ENCODE measurements at places on chromosomes 12 and 14.
A peak's percentile ranks its signal among the peaks of the same experiment; 100 is the strongest.

DNA sequence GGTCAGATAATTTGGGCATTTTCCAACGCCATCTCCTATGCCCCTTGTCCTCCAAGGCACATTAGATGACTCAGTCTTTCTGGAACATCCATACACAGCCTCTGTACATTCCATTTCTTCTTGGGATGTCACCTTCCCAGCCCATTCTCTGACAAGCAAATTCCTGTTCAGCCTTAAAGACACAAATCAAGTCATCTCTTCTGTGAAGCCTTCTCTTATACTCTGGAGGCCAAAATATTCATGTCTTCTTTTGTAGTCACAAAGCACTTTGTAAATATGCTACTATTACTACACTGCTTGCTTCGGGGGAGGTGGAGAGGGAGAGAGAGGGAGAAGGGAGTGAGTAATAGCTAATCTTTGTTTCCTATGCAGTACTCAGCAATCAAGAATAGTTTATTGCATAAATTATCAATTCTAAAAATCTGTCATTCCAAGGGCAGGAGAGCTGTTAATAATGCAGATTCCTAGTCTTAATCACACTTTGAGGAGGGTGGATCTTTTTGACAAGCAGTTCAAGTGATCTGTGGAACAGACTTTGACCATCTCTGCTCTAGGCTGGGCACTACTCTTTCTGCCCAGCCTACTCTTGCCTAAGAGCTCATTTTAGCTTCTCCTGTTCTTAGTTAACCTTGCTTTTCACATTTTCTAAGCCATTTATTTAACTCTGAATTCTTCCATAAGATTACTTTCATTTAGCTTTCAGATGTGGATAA lies 27.9 kb downstream of the KCNMB4 start:
- peak; percentile 84 for DNase-seq

- DNase-seq: no peak
These were observed 132.6 kb downstream of the SLC38A6 start for GRCh38 chr14:61113561-61114225.

- DNase-seq: no peak
These were observed 31.5 kb downstream of the DTX1 start for GRCh38 chr12:113088037-113088436.

GRCh38 chr12:24020397-24021163 lies 71.1 kb upstream of the SOX5 start:
- DNase-seq: no peak

DNA sequence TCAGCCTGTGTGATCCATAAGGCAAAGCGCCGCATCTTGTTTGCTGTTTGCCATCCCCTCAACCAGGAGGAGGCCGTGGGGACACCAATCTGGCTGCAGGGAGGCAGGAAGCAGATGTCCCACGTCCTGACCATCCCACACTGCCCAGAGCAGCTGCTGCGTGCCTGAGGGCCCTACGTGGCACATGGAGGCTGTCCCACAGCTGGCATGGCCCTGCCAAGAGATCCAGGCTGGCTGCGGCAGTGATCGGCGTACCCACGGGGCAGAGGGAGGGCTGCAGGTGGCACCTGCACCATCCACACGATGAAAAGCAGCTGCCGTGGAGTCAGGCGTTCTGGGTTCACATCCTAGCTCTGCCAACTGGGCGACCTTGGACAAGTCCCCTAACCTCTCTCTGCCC lies 42.0 kb downstream of the NCOR2 start:
- DNase-seq: no peak

DNA sequence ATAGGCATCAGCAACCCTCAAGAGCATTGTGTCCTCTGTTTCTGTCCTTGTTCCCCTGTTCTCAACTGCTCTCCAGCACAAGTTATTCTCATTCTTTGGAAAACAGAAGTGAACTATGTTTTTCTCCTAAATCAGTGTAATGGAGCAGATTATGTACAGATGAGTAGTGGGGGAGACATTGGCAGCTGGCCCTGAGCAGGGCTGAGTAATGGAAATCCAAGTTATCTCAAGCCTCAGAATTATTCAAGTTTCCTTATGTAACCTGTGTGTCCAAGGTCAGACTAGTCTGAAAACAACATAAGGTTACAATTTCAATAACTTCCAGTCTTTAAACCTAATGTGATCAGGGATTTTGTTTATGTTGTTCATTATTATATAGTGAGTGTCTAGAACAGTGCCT lies 116.1 kb upstream of the FUT8 start:
- DNase-seq: peak; percentile 45

- DNase-seq: no peak
These were observed 17.5 kb downstream of the YBX3 start for GRCh38 chr12:10705655-10706054.

GRCh38 chr14:41403360-41403759 lies 203.3 kb upstream of the LRFN5 start:
- DNase-seq: no peak

DNA sequence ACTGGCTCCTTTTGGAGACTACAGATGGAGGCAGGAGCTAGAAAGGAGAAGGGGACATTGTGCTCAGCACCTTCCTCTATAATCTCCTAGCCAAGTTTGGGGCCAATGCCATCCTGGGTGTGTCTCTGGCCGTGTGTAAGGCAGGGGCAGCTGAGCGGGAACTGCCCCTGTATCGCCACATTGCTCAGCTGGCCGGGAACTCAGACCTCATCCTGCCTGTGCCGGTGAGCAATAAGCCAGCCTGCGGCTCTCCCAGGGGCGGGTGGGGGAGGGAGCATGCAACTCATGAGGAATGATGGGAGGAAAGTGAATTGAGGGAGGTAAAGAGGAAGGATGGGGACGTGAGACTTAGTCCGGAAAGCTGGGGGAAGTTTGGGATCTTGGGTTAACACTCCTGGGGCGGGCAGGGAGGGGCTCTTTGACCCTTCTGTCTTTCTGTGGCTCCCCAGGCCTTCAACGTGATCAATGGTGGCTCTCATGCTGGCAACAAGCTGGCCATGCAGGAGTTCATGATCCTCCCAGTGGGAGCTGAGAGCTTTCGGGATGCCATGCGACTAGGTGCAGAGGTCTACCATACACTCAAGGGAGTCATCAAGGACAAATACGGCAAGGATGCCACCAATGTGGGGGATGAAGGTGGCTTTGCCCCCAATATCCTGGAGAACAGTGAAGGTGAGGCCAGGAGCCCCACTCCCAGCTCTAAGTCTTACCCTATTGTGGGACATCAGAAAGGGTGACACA lies 3.3 kb downstream of the ENO2 start:
- DNase-seq: peak; percentile 57

DNA sequence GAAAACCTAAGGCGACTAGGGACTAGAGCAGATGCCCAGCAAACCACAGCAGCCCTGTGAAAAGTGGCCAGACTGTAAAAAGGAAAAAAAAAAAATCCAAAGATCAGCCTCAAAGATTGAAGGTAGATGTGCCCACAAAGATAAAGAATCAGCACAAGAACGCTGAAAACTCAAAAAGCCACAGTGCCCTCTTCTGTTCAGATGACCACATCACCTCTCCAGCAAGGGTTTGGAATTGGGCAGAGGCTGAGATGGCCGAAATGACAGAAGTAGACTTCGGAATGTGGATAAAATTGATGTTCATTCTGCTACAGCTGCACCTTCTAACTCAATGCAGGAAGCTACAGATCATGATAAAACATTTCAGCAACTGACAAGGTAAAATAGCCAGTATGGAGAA lies 154.4 kb downstream of the GPHN start:
- DNase-seq: no peak

GRCh38 chr12:57342207-57342691 lies 88.6 kb downstream of the R3HDM2 start:
- peak; percentile 17 for DNase-seq

DNA sequence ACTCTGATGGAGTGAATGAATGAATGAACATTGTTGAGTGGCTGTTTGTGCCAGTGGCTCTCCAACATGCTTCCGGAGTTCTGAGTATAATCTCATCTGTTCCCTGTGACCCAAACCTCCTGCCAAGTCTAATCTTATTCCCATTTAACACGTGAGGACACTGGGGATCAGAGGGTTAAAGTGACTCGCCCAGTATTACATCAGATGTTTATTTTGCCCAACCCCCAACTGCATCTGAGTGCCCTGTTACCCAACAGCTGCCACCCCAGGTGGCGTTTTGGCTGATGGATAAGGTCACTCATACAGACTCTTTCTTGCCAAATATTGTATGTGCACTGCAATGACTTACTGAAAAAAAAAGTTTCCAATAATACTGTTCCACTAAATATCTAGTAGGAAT lies 210.9 kb downstream of the EXOC5 start:
- DNase-seq: no peak

DNA sequence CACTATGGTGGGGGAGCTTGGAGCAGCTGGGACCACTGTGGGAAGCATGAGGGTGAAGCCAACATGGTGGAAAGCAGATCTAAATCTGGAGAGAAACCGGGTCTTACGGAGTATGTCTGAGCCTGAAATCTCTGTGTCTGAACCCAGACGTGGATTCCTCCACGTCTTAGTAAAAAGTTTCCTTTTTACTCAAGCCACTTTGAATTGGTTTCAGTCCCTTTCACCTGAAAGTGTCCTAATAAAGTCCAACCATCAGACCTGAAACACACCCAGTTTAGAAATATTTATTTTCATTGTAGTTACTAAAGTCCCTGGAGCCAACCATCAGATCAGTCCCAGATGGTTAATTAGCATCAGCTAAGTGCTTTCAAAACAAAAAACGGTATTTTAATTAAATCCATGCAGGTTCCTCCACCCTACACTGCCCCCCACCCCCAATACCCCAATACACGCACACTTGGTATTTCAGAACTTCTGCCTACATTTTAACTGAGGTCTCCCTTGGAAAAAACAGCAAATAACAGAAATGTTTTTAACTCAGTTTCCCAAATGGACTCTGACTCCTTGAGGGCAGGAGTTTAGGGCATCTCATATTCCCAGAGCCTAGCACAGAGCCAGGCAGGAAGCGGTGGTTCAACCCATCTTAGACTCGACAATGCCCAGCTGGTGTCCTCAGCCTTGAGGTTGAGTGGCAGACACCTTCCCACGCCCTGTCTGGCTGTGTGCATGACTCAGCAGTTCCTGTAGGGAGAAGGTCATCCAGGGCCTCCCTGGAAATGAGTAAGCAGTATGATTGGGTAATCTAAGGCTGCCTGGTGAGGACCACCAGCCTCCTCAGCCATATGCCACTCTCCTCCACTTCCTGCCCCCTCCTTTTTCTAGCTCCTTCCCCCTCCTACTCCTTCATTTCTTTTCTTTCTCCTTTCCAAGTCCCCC lies 175.8 kb downstream of the TTC8 start:
- peak; percentile 99 for DNase-seq

DNA sequence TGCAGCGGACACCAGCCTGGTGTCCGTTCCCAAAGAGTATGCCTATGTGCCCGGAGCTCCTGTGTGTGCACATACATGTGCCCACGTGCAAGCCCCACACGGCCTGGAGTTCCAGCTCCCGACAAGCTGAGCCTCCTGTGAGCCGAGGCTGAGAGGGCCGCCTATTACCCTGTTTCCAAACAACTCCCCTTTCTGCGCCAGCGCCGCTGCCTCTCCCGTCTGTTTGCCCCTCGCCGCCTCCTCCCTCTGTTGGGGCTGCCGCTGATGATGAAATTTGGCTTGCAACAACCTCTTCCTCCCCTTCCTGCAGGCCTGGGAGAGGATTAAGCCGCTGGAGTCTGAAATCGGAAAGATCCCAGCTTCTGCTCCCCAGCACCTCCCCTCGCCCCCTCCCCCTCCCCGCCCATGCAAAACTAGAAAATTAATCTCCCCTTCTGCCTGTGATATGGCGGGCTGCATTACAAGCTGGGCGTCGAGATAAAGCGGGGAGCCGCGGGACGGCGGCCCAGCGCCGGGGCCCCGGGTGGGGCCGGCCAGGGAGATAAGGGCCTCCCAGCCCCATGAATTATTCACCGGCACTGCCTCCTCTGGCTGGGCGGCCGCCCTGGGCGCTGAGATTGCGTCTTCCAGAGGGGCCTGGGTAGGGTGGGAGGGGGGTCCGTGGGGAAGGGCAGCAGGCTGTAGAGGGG lies 6.8 kb upstream of the ASIC1 start:
- DNase-seq: peak; percentile 72

DNA sequence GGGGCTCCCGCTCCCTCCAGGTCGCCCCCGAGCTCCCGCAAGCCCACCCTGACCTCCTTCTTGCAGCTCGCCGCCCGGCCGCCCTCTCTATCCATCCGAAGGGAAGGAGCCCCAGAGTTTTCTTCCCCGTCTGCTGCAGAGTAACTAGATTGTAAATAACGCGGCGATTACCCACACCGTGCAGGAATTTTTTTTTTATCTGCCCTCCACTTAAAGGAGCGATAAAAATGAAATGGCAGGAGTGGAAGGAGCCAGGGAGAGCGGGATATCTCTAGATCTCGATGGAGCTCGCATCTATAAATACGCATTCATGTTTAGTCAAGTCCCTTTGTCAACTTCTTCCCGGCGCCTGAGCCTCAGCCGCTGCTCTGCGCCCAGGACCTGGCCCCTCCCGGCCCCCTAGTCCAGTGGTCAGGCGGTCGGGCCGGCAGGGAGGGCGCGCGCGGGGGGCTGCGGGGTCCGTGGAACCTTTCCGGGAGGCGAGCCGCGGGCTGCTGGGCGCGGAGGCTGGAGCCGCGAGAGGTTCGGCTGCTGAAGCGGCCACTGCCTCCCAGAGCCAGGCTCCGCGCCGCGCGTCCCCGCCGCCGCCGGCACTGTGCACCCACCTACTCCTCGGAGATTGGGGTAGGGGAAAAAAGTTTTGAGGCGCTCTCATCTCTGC lies 386.0 kb downstream of the BCAT1 start:
- DNase-seq: peak; percentile 10

DNA sequence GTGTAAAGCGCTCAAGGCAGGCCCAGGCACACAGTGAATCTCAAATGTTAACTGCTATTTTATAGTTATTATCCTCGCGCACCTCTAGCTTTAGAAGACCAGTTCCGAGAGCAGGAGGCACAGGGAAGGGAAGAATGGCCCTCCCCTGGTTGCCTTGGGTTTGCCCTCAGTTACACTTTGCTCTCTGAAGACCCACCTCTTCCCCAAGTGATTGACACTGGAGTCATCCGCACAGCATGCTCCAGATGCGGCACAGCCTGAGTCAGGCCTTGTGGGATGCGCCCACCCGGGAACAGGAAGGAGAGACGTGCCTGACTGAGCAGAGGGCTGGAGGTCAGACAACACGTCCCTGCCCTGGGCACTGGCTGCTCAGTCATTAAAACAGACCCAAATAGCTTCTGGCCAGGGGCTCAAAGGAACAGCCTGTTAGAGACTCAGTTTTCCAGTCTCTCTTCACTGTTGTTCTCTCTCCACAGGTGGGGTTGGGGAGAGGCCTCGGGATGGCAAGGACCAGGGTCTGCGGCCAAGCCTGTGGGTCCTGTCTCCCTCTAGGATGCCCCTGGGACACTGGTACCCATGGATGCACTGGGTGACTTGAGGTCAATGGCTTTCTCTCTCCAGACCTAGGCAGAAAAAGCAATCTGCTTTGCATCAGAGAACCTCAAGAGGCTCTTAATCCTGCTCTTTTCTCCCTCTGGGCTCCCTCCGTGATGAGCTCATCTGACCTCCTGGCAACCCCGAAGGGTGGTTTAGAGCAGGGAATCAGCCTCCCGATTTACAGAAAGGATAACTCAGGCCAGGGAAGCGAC lies 13.6 kb upstream of the MLXIP start:
- DNase-seq: peak; percentile 90

DNA sequence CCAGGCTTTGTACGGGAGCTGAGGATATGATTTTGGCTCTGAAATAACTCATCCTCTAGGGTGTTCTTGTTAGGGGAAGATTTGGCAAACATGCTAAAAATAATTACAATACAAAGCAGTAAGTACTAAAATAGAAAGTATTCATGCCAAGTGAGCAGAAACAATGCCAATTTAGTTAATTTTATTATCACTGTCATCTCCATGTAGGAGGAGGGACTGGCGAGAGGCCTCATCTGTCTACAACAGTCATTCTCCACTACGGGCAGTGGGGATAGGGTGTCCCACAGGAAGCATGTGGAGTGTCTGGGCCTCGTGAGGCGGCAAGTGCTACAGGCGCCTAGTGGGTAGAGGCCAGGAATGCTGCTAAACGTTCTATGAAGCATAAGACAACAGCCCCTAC lies 3.3 kb downstream of the ISM2 start:
- no peak for DNase-seq

All from fibroblast of skin of abdomen (primary cell).